Upper lobe of left lung (tissue), 6 donors: ENCODE measurements at places on chromosomes 7 and 10. TPM values are rescaled to one million over a fixed set of nuclear protein-coding genes. Genes with fewer than 3 reads are reported as not detected.
A peak's percentile ranks its signal among the peaks of the same experiment; 100 is the strongest.

- H3K36me3 ChIP-seq: no peaks in the 10 kb centered on the region
- no peak overlapping the region for H3K27ac ChIP-seq
- no peaks in the 10 kb centered on the region for H3K4me1 ChIP-seq
- no peak for DNase-seq
- H3K4me3 ChIP-seq: no peak overlapping the region
- no peaks in the 10 kb centered on the region for H3K27me3 ChIP-seq
Observed at GRCh38 chr7:6279937-6280336, 7.5 kb upstream of the CYTH3 start.

Gene SDHAF3
- total RNA-seq: 9.4 TPM

Gene HBP1
- total RNA-seq: 75.1 TPM

GRCh38 chr10:86287110-86287793 lies 79.3 kb downstream of the GRID1 start:
- no peak for DNase-seq
- H3K27ac ChIP-seq: no peak overlapping the region
- no peaks in the 10 kb centered on the region for H3K4me1 ChIP-seq
- H3K36me3 ChIP-seq: no peaks in the 10 kb centered on the region
- H3K4me3 ChIP-seq: no peak overlapping the region
- H3K27me3 ChIP-seq: no peaks in the 10 kb centered on the region

Gene SLC26A3
- total RNA-seq: not detected

Gene PRKG1
- total RNA-seq: 12.9 TPM

DNA sequence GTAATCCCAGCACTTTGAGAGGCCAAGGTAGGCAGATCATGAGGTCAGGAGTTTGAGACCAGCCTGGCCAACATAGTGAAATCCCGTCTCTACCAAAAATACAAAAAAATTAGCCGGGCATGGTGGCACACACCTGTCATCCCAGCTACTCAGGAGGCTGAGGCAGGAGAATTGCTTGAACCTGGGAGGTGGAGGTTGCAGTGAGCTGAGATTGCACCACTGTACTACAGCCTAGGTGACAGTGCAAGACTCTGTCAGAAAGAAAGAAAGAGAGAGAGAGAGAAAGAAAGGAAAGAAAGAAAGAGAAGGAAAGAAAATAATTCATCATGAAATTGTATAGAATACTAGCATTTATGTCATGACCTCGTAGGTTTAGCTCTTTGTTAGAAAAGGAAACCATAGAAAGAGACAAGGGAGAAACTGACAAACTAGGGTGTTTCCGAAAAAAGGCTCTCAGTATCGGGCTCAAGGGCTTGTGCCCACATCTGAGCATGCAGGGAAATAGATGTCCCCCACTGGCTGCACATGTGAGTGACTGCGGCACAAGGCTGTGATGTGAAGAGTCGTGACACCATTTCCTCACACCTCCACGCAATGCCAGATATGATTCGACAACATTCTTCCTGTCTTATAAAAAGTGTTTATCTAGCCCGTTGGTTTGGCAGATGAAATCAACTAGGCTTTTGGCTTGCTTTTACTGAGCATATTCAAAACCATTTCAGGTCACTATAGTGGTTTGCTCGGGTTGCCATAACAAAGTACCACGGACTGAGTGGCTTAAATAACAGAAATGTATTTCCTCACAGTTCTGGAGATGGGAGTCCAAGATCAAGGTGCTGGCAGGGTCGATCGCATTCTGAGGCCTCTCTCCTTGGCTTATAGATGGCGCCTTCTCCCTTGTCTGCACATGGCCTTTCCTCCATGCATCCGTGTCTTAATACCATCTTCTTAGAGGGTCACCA lies 2.0 kb downstream of the SRGN start:
- H3K36me3 ChIP-seq: no peaks in the 10 kb centered on the region
- H3K27ac ChIP-seq: peak overlapping the region; percentile 92
- DNase-seq: peak; percentile 68
- no peak overlapping the region for H3K4me3 ChIP-seq

DNA sequence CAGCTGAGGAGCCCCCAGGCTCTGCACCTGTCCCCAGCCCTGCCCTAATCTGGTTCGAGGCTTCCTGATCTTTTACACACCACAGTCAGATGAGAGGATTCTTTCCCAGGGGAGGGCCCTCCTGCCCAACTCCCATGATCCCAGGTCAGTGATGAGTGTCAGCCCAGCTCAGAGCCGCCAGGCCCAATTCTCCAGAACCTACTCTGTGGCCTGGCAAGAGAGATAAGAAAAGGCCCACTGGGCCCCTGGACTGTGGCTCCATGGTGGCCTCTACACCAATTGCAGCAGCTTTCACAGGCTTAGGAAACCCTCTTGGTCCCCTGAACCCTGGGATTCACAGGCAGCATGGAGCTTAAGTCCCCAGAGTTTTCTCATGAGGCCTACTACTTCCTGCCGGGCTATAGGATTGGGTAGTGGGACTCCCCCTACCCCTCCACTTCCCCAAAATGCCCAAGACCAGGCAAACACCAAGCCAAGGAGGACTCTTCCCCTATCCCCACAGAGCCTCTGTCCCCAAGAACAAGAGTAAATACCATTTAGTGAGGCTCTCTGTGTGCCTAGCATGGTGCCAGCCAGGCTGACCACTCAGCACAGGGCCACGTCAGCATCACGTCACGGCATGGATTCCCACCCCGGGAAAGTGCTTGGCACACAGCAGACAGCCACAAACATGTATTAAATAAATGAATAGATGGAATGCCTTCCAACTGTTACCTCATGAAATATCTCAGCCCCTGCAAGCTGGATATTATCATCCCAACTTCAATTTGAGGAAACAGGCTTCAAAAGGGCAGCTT lies 100.0 kb downstream of the GRID1 start:
- no peak overlapping the region for H3K4me3 ChIP-seq
- DNase-seq: peak; percentile 19
- no peaks in the 10 kb centered on the region for H3K4me1 ChIP-seq

Gene OPN1SW
- total RNA-seq: not detected
